Esophagus squamous epithelium (tissue), 5 donors: ENCODE measurements at places on chromosomes 13 and 19.

GRCh38 chr19:9789066-9789465 lies 20.5 kb upstream of the ZNF846 start:
- no peak for DNase-seq

DNA sequence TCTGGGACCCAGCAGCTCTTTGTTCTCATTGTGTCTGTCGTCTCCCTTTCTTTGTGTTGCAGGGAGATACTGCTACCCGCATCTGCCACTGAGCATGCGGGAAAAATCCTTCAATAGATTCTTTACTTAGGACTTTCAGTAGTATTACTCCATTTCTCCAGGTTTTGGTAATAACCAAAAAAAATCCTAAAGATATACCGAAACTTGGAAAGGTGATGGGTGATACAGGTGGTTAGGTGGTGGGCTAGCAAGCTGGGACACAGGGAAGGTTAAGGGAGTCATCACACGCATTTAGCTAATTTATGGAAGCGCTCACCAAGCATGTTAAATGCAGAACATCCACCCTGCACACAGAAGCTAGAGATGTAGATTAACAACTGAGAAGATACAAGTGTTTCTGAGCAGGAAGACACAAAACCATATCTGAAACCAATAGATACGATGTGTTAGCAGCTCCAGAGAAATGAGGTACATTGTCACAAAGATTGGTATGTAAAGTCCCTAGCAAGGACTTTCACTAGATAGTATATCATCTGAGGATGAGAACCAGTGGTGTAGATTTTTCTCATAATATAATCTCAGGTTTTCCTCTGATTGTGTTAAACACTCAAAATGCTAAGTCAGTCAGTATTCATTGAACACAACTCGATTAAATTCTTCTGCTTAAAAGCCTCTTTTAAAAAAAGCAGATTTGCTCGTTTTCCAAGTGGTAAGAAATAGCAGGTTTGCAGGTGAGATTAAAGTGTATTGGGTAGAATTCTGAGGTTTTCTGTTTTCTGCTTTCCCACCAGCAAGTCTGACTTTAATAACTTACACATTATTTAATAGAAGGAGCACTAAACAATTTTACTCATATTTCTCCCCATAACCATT lies 1.2 kb upstream of the SLAIN1 start:
- DNase-seq = no peak

DNA sequence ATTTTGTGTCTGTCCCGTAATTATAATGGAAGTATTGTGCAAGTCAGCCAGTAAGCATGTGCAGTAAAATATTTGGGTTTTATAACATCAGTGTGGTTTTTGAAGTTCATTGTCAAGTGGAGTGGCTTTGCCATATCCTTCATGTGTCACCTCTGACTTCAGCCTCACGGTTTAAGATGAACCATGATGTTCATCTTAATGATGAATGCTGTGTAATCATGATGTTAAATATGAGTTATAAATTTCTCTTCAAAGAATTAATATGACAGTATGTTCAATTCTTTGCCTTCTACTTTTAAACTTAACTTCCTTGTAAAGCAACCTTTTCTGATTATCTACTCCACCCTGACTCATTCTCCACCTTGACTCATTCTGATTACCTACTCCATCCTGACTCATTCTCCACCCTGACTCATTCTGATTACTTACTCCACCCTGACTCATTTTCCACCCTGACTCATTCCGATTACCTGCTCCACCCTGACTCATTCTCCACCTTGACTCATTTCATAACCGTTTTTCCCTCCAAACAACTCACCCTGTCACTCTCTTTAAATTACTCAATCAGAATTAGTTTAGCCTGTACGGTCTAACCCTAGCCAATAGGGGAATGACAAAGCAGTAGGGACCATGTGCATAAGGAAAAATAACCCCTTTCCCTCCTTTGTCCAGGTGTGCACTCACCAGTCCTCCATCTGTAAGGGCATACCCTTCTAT lies 50.3 kb upstream of the ANKRD10 start:
- no peak for DNase-seq

DNA sequence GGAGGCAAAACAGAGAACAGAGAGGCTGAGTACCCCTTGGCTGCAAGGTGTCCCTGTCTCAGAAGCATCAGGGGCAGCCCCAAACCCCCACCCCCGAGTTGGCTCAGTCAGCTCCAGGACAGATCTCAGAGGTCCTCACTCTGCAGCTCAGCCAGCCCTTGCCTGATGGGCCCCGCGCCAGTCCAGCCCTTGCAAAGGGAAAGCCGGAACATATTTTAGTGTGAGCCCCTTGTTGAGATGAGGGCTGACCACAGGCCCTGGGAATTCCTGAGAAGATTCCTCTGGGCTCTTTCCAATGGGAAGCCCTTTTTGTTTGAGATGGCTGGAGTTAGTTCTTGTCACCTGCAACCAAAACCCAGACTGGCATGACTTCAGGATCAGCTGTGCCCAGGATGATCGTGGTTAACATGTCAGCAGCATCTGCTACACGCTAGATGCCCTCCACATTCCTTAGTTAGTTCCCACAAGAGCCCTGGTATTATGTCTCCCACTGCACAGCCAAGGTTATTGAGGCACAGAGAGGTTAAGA lies 33.9 kb upstream of the CCNE1 start:
- DNase-seq = no peak
